ENCODE measurements at places on chromosomes 4 and X.

DNA sequence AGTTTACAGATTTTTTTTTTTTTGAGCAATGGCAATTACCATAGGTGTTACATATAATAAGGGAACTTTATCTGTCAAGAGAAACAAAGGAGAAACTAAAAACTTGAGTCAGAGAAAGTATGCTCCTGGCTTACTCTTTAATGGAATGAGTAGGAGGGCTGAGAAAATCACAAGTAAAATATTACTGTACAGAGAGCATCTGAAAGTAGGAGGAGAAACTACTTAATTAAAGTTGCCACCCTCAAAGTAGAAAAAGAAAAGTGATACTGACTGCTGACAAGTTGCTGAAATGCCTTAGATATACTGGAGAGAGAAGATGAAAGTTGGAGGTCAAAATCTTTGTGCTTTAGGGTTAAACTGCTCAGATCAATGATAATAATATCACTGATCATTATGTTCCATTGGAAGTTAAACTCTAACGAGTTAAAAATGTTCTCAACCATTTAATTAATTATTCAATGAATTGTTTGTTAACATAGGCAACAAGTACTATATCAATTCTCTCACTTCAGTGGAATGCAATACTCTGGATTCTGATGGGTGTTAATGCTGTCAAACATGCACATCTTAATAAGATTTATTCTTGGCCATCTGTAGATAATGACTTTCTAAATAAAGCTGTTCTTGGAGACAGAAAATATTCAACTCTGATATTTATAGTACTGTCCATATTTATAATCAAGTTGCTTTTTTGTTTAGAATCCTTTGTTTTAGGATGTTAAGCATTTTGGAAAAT is 61.2 kb upstream of the CAMK2D start:
- no peak for DNase-seq

DNA sequence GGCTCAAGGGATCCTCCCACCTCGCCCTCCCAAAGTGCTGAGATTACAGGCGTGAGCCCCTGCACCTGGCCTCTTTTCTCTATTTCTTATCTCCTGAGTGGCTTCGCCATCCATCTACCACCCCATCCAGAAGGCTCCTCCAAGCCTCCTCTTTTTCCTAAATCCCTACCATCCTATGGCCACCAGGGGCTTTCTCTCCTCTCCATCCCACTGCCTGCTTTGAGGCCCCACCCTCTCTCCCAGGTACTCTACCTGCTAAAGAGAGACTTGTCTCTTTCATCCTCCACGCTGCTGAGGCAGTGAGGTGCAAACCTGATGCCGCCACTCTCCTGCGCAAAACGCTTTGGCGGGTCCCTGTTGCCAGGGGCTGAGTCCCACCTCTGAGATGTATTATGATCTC is 7.0 kb downstream of the RS1 start:
- DNase-seq: no peak

DNA sequence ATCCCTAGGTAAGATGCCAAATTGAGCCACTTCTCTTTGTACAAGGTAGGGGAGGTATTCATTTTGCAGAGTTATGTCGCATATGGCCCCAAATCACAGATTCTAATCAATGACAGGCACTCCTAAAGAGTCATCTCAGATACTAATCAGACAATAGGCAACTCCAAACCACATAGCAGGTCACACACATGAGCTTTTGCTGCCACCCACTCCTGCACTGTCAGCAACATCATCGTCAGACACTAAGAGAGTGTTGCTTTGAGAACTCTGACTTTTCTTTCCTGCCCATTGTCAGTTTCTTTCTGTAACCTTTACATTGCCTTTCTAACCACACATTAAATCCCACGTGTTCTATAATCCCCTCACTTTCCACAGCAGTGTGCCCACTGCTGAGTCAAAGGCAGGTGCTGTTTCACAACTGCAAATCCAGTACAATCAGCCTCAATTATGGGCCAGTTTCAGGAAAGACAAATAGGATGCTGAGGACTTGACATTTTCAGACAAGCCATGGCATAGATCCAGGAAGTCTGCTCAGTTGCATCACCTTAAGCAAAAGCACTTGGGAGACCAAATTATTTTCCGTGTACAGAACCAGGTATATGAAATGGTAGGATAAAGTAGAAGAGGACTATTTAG is 23.5 kb downstream of the TMEM31 start:
- DNase-seq: no peak

DNA sequence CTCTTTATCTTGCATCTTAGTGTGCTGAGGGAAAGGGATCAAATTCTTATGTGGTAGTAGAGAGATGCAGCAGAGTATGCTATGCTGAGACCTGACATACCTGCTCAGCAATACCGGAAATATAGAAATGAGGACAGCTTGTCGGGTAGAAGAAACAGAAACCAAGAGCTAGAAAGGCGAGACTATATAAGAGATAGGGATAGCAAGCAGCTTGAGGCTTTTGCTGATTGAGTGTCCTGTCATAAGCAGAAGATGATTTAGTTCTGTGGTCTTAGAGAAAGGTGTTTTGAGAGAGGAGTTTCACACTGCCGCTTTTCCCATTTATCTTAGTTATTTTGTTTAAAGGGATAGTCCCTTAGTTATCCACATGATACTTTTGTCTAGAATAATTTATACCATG is 31.7 kb downstream of the USP9X start:
- DNase-seq: no peak

Data from cortex of kidney (tissue), 1 donor.